NCI-H1436 treated with DMSO at 0.1 percent for 48 hours (cell line): ENCODE measurements at places on chromosomes 7 and 10.

- DNase-seq, result no peak
These were observed 806 bp upstream of the VIPR2 start for GRCh38 chr7:159145490-159145855.

DNA sequence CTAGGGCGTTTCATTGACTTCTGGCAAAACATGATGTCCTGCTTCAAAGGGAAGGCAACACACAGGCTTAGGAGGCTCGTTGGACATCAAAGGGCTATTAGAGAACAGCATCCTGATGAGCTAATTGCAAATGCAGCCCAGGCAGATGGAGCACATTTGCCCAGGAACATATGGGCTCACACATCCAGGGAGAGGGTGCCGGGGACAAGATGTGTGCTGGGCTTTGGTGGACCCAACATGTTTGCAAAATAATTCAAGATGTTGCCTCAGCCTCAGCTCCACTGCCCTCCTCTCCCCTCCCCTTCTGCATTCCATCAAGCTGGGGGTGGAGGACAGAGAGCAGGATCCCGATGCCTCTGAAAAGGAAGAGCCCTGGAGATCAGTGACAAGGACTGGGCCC is 217.1 kb upstream of the ZMIZ1 start:
- no peak for DNase-seq

DNA sequence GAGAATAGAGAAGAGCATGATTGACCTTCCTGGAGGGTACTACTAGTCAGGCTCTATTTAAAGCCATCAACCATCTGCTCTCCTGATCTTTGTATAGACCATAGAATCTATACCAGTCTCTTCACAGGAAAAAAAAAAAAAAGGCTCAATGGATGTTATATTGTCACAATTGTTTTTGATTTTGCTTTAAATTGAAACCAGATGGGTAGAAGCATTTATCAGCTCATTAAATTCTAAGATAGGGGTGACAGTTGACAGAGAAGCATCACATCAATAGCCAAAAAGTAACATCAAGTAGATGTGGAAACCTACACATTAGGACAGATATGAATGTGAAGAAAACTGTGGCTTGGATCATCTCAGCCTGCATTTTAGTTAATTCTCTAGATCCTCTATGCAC is 558.9 kb upstream of the MBL2 start:
- no peak for DNase-seq

DNA sequence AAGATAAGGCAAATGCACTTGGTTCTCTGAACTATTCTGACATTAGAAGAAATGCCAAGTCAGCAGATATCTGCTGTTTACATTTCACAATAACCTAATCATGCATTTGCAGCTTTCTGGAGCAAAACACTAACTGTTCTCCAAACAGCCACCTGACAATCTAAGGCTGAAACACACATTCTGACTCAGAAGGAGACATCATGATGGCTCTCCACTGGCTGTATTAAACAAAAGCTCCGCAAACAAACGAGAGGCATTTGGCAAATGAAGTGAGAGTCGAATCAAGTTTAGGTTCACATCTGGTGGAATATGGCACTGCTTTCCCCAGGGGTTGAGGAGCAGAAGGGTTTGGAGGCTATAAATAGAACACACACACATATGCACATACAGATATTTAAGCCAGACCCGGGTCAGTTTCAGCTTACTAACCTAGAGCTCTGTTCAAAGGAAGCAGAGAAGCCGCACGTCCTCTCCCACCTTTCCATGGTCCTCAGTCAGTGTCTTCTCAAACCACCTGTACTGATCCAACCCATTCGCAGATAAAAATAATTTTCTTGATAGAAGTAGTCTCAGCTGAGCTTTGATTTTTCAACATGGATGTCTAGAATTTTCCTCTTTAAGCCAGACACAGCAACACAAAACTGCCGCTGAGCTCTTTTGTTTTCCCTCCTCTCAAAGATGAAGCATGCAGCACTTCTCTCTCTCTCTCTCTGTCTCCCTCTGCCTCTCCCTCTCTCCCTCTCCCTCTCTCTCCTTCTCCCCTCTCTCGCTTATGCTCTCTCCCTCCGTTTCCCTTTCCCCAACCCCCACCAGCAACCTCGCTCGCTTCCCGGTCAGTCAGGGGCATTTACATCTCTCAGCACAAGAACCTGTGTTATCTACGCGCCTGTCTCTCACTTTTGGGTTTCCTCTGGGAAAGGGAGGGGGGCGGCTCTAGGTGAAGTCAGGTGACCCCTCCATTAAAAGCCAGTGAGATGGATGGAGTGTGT is 682.8 kb downstream of the MAGI2 start:
- DNase-seq, result no peak

- no peak for DNase-seq
These were observed 28.3 kb downstream of the PTPRN2 start for GRCh38 chr7:158559356-158559755.

DNA sequence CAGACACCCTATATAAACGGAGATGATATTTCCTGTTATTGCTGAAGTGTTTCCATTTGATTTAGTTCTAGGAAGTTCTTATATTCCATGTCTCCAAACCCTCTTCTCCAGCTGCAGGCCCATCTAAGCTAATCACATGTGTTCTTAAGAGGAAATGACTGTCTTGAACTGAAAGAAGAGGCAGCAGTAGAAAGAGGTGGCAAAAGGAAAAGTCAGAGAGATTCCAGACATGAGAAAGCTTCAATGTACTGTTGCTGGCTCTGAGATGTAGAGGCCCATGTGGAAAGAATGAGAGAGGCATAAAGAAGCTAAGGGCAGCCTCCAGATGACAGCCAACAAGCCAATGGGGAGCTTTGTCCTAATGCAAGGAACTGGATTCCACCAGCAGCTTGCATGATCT is 287.2 kb downstream of the GFRA1 start:
- DNase-seq, result no peak

DNA sequence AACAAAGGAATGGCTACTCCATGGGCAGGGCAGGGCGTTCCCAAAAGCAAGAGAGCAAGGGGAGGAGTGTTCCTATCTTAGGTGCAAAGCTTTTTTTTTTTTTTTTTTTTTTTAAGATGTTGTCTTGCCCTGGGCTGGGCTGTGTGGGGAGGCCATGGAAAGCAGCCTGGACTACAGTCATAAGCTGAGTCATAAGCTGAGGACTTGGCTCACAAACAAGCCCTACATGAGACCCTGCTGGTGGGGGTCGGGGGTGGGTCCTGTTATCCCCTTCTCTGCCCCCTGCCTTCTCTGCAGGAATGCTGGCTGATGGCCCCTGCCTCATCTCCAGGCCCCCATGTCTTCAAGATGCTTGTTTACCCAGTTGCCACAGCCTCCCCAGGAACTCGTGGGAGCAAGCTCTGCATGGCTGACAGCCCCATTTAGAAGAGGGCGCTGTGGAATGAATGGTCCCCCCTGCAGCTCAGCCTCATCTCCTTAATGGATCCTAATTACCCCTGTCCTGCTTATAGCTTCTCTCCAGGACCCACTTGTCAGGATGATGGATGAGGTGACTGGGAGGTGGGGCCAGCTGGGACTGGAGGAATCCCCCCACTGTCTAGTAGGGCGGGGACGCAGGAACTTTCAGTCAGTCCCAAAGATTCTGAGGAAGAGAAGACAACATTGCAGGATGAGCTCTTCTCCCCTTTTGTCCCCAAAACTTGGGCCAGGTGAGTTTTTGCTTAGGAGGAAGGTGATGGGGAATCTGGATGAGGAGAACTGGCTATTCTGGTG is 340.8 kb upstream of the PODXL start:
- no peak for DNase-seq

- no peak for DNase-seq
These were observed 22.6 kb upstream of the VDAC2 start for GRCh38 chr10:75187961-75188426.

GRCh38 chr7:5646846-5647245 is 134.6 kb downstream of the RNF216 start:
- no peak for DNase-seq

DNA sequence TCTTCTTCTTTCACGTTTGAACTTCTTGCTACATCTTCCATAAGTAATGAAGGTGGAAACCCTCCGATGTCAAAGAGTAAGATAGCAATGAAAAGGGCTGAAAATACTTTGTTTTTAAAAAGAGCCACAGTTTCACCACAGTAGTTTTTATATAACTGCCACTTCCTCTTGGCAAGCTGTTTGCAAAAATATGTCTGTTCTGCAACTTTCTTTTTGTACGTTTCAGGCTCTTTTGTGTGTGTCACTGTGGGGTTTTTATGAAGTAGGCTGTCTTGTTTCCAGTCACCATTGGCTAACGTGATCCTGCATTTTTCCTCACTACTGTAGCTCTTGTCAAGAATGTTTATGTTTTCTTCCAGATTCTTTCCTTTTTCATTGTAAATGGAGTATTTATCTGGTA is 55.6 kb downstream of the SLC16A9 start:
- no peak for DNase-seq

- no peak for DNase-seq
These were observed 1059.1 kb downstream of the SORCS3 start for GRCh38 chr10:105700218-105700617.

- no peak for DNase-seq
These were observed 41.2 kb downstream of the CH25H start for GRCh38 chr10:89165923-89166322.

GRCh38 chr7:143408686-143409561 is at the start of gene EPHA1:
Gene EPHA1, minus strand, starts transcription at chr7:143408856. Its CDS starts 51 bp downstream, at chr7:143408805.
- no peak for DNase-seq

DNA sequence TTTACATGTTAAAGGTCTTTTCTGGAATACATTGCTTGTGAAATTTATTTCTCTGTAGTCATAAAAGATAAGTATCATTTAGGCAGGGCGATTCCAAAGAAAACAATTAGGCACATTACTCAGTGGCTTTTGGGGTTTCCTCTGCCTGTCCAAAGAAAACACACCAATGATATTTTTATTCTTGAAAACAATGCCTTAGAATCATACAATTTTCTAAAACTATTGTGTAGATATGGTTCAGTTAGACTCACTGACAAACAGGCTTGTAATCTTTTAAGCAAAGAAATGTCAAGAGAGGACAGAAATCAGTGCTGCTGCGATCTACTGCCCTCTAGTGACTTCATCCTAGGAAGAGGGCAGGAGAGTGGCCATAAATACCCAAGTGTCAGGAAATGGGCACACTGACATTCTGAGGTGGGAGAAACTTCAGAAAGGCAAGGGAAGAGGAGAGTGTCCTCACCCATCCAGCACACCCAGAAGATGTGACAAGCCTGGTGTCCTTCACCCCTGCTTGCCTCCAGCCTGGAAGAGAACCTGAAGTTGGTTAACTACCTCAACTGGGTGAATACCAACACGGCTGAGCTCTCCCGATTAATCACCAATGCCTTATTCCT is 120.5 kb downstream of the GALNT11 start:
- DNase-seq, result no peak

DNA sequence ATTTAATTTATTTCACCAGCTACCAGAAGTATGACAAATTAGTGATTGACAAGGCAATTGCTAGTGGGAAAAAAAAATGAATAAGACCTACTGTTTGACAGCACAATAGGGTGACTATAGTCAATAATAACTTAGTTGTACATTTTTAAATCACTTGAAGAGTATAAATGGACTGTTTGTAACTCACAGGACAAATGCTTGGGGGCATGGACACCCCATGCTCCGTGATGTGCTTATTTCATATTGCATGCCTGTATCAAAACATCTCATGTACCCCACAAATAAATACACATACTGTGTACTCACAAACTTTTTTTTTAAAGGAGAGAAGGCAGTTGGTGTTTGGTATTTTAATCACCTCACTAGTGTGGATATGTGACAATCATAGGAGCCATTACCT is 181.1 kb downstream of the CACNB2 start:
- no peak for DNase-seq

GRCh38 chr10:114073395-114074186 is 29.9 kb downstream of the ADRB1 start:
- DNase-seq, result no peak

DNA sequence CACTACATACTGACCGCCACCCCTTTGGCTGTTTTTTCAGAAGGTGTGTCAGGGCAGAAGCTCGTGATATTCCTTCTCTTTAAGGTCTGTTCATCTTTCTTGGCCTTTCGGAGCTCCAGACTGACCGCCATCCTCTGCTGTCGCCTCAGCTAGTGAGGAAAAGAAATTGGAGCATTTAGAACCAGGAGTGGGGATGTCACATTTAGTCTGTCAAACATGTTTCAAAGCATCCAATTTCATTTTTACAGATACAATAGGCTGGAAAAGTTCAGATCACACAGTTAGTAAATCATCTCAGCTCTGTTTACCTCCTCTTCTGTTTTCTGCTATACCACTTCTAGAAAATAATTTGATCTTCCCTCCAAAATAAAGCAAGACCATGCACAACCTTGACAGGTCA is 4.8 kb downstream of the KPNA7 start:
- DNase-seq, result no peak

DNA sequence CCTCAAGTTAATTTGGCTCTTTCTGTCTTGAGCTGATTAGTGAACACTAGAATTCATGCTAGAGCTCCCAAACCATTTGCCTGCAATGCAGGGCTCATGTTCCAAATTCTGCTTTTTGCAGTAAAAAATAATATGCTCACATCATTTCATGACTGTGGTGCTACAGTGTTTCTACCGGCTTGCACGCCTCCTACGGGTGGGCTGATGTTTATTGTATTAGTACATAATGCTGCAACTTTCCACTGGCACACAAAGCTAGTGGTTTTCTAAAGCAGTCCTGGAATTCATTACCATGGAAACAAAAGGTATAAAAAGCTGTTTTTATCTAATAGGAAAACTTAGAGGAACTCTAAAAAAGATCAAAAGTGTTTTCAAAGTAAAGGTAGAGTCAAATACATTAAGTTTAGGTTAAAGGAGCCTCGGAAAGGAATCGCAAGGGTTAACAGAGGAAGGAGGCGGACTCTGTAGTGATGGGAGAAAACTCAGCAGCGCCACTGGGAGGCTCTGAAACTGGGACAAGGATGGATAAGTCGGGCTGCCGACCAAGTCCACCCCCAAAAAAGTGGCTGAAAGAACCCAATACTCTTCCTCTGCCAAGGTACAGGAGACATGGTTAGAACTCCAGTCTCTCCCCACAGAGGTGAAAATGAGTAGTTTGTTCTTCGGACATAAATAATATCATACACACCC is 25.9 kb downstream of the GRM8 start:
- DNase-seq, result no peak

DNA sequence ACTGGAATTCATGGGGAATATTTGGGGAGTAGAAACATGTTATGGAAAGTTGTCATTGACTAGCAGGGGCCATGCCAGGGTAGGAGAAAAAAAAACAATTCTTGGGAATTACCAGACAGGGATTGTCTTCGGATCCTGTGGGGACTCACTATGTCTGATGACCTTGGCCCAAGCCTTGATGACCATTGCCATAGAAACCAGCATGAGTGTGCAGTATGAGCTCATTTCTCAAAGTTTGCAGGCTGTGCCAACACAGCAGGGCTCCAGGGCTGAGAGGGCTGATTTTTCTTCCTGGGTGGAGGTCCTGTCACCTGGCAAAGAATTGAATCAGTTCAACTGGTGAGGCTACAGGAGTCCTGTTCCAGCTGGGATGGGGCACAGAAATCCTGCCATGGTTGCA is 198.3 kb downstream of the ADRA2A start:
- DNase-seq, result no peak

GRCh38 chr10:35995485-35995884 is 353.4 kb upstream of the FZD8 start:
- DNase-seq, result no peak

- DNase-seq, result no peak
These were observed 105.1 kb upstream of the SORCS1 start for GRCh38 chr10:107269626-107270025.

- DNase-seq, result no peak
These were observed 22.9 kb downstream of the STRIP2 start for GRCh38 chr7:129457101-129457500.
